ENCODE measurements at places on chromosomes 7 and 10.

GRCh38 chr7:151779255-151779654, 97.7 kb downstream of the PRKAG2 start:
- no peak for DNase-seq

- DNase-seq: no peak
Measured at GRCh38 chr7:100753750-100754149, 20.4 kb downstream of the ZAN start.

- DNase-seq: peak; percentile 74
Measured at GRCh38 chr7:79778786-79779770, 325.6 kb upstream of the MAGI2 start.

- no peak for DNase-seq
Measured at GRCh38 chr7:4144811-4145510, 537.1 kb upstream of the FOXK1 start.

- DNase-seq: no peak
Measured at GRCh38 chr10:19922236-19922963, 106.2 kb downstream of the PLXDC2 start.

DNA sequence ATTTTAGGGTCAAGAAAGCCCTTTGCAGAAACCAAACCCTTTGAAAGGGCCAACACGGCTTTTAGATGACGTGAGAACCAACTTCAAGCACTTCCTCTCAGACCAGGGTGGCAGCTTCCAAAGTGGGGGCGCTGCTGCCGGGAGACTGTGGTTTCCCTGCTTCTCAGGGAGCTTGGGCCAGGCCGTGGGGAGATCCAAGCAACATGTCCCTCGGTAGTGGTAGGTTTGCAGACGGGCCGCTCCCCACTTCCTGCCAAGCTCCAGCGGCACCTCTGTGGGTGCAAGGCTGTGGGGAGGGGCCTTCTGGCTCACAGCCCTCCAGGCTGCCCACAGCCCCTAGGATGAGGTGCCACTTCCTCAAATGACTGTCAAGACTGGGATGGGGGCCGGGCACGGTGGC, 132.4 kb downstream of the FAM53B start:
- DNase-seq: no peak

DNA sequence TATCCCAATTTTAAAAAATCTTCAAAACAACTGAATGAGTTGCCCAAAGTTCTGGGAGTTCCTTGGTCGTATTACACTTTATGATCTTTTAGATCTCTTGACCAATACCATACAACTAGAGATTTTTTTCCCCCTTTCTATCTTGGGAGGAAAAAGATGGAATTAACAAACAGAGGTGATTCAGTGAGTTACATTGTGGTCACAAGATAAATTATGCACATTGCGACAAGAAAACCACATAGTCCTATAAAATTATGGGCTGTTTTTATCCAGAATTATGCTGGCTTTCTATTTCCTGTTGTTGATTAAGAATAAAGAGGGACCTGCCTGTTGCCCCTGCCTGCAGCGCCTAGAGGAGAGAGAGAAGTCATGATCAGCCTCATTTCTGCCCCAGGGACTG, 8.2 kb upstream of the SGPL1 start:
- no peak for DNase-seq

DNA sequence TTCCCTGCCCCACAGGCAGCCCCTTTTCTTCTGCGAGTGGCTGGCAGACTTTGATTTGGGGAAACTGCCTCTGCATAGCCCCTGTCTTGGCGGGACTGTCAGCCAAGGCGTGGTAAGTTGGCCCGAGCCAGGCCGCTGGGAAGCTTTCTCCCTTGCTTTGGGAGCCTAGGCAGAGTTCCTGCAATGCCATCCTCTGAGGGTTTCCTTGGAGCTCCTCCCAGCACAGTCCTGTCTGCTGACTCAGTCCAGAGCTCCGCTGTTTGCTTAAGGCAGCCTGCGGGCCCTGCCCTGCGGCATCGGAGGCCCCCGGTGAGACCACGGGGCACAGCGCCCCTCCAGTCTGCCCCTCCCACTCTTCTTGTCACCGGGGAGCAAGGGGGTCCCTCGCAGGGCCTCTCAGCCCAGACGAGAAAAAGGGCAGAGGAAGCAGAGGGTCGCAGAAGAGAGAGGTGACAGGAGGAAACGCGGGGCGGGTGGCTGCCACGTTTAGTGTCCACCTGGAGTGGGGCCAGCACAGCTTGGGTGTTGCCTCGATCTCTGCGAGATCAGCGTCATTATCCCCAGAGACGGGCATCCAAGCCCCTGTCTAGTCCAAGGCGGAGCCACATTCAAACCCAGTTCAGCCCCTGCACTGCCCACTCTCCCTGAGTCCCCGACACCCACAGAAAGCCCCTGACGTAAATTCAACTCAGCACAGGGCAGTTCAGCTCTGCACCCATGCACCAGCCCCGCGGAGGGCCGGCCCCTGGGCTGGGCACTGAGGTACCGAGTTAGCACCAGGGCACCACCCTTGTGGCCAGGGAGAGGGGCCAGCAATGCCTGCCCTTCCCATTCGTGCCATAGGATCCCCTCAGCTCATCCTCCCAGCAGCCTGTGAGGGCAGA, 59.0 kb upstream of the CHST15 start:
- DNase-seq: peak; percentile 41

- DNase-seq: no peak
Measured at GRCh38 chr10:131049016-131049415, 262.5 kb downstream of the TCERG1L start.

- DNase-seq: no peak
Measured at GRCh38 chr7:110224643-110225042, 866.3 kb upstream of the LRRN3 start.

DNA sequence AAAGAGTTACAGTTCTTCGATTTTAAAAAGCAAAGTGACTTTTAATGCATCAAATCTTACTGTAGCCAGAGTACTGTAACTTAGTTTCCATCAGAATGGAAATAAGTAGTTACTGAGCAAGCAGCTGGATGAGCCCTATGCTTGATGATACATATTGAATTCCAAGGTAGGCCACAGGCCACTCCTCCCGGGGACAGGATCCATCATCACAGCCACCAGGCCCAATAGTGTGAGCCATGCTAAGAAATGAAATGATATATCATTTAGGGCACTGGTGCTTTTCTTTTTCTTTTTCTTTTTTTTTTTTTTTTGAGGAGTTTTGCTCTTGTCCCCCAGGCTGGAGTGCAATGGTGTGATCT, 42.9 kb upstream of the TOMM7 start:
- DNase-seq: no peak

GRCh38 chr10:110200503-110200902, 6.9 kb upstream of the MXI1 start:
- no peak for DNase-seq

DNA sequence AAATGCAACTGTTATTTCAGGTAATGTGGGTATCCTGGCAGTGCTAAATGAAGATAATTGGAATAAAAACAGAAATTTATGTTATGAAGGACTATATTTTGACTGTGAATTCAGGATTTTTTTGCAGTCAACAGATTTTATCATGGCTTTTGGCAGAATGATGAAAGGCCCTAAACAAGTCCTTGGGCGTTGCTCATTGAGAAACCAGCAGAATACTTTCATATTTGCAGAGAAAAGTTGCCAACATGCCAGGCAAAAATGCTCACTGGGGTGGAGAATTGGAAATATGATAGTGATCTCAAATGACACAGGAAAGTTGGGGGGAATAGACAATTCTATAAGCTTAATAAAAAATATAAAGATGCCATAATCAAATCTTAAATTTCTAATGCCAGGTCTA, 121.1 kb downstream of the GPR85 start:
- DNase-seq: no peak

DNA sequence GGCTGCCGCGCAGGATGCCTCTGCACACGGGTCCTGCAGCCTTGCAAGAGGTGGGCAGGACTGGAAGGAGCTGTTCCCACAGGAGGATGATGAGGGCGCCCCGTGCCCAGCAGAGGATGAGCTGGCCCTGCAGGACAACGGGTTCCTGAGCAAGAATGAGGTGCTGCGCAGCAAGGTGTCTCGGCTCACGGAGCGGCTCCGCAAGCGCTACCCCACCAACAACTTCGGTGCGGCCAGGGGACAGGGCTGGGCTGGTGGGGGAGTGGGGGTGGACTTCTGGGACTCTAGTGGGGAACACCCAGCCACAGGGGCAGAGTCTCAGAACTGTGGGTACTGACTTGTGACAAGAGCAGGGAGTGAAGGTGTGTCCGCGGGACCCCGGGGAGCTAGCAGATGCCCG, 16.0 kb downstream of the ZFYVE27 start:
- no peak for DNase-seq

DNA sequence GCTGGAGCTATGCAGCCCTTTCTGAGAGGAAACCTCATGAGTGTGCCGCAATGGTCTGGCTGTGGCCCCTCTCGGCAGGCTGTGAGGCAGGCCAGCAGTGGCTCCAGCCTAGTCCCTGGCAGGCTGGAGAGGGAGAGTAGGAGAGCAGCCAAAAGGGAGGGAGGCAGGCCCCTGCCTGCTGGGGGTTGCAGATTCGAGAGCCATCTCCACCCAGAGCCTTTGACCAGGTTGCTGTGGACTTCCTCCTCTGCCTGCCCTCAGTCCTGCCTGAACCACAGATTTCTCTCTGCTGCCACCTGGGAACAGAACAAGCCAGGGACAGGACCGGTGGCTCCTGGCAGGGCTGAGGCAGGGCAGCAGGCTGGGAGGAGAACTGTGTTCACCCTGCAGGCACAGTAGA, 13.9 kb downstream of the PAX2 start:
- no peak for DNase-seq

- no peak for DNase-seq
Measured at GRCh38 chr7:38512704-38513103, 118.5 kb downstream of the AMPH start.

GRCh38 chr10:72079356-72079755, 9.0 kb downstream of the SPOCK2 start:
- DNase-seq: no peak

DNA sequence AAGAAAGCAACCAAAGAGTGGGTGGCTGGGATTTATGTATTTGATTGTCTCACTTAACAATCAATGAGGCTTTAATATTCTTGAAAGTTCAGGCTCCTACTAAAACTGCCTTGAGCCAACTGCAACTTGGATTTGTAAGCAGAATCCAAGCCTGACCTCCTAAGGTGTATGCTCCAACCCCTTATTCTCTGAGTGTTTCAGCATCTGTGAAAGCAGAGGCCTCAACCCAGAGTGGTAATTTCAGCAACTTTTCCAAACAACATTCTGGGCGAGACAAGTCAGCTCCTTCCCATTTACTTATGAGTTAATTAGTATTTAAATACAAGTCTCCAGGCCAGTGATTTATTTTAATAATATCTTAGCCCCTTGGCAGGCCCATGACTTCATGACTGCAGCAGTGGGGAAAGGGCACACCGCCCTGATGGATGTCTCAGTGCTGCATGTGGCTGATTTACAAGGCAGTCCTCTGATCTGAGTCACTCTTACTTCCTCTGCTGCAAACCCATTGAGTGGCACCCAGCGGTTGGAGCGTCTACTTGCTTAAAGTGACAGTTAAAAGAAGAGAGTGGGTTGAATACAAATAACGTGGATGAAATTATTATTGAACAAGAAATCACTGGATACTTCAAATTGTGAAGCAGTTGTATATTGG, 209.1 kb downstream of the TRIL start:
- no peak for DNase-seq

- DNase-seq: no peak
Measured at GRCh38 chr7:74362266-74362665, 73.1 kb downstream of the CLIP2 start.

- no peak for DNase-seq
Measured at GRCh38 chr10:113752553-113752952, 1.1 kb downstream of the PLEKHS1 start.

DNA sequence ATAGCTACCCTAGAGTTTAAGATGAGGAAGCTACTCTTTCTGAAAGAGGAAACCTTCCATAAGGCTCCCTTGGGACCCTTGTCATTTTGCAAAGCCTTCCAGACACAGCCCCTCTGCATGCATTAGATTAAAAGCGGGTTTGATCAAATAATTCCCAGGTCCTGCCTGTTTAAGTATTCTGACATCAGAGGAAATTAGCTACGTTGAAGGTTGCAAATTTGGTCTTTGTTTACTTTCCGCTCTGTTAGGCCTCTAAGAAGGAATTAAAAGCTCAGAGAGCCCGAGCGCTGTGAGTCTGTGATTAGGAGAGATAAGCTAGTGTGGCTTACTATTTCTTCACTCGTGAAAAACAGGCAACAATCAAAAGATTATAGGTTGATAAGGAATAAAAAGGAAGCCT, 1.4 kb upstream of the THSD7A start:
- DNase-seq: no peak

DNA sequence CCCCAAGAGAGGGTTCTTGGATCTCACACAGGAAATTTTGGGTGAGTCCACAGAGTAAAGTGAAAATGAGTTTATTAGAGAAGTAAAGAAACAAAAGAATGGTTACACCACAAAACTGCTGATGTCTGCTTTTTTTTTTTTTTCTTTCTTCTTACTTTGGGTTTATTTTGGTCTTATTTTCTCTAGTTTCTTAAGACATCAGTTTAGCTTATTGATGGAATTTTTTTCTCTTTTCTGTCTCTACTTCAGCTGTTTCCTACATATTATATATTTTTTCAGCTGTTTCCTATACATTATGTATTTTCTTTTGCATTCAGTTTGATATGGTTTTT, 166.4 kb downstream of the CCSER2 start:
- DNase-seq: no peak

GRCh38 chr10:101710059-101710695, 15.2 kb upstream of the FBXW4 start:
- no peak for DNase-seq

DNA sequence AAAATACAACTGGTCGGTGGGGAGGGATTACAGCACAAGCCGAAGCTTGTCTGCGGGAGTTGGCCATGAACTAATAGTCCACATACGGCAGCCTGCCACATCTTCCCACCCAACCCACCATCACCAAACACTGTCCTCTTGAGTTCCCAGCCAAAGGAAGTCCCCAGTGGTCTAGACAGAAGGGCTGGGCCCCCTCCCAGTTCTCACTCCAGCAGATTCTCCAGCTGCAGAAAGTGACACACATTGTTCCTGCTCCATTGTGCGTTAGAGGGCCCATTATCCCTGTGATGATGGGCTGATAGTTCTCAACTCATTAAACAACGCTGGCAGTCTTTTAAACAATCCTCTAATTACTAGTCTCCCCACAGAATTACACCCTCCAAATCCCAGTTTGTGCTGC, 148.0 kb downstream of the FGFR2 start:
- DNase-seq: no peak

DNA sequence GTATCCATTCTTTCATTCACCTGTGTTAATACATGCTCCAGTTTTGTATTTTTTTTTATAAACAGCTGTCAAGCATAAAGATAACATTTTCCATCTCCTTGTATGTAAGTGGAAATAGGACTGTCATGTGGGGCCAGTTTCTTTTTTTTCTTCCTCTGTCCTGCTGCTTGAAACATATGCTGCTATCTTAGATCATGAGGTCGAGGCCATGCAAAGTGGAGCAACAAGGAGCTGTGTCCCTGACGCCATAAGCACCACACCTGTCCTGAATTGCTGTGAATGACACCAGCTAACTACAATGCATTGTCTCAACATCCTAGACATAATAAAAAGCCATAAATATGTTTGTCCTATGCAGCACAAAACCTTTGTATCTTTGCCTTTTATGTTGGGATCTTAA, 37.7 kb upstream of the SLC26A4 start:
- DNase-seq: no peak

- DNase-seq: no peak
Measured at GRCh38 chr7:42340436-42340835, 103.4 kb upstream of the GLI3 start.

- DNase-seq: no peak
Measured at GRCh38 chr7:8507566-8507965, 74.2 kb downstream of the NXPH1 start.

GRCh38 chr7:22329816-22330524, 27.0 kb downstream of the RAPGEF5 start:
- DNase-seq: no peak

All from GM04504 (cell line).